ACHN (cell line): ENCODE measurements at places on chromosomes 13 and 19.
A peak's percentile ranks its signal among the peaks of the same experiment; 100 is the strongest.

DNA sequence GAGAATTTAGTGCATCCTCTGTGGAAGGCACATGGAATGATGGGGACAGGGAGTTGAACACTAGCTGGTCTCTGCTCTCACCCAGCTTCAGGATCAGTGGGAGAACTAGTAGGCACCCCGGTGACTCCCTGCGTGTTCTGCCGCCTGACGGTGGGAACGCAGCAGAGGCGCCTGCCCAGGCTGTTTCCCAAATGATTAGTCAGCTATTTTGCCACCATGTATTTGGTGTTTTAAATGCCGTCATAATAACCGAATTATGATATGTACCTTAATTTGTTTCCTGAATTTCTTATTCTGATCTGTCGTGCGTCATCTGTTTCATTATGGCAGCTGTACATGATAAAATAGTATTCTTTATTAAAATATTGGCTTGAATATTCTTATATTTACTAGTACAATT is 115.9 kb upstream of the GJB6 start:
- DNase-seq: no peak

DNA sequence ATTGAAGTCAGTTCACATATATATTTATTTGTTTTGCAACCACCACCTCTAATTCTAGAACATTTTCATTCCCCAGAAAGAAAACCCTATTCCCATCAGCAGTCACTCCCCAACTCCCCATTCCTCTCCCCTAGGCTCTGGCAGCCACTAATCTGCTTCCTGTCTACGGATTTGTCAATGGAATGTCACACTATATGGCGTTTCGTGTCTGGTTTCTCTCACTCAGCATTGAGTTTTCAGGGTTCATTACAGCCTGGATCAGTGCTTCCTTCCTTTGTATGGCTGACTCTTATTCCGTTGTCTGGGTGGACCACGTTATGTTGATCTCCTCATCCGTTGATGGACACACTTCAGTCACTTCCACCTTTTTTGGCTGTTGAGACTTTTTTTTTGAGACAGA is 9.3 kb downstream of the COLGALT1 start:
- DNase-seq: no peak

DNA sequence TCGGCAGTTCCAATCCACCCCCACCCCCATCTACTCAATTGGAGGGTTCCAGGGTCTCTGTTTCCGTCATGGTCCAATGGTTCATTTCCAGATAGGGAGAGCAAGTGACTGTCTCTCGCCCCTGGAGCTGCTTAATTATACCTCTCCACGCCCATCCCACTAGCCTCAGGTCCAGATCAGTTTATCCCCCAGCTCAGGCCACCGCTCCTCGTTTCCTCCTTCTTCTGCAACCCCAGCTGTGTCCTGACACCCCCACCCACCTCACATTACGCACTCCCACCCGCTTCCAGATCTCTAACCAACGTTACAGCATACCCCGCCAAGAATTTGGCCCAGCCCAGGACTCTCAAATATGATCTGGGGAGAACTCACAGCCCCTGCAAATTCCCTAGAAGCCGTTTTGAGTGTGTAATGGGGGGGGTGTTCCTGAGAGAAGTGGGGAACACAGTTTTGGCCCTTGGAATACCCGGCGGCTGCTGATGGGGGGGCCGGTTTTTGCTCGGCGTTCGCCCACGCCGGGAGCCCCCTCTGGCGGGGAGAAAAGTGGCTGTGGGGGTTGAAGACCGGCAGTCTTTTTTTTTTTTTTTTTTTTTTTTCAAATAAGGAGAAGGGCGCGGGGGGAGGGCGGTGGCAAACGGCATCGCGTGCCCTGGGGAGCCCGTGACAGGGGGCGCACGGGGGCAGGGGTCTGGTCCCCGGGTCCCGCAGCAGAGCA is 1.7 kb upstream of the PDE4A start:
- DNase-seq: no peak

- DNase-seq: no peak
Observed at GRCh38 chr13:42040730-42041010, 7.8 kb upstream of the DGKH start.

- DNase-seq: no peak
Observed at GRCh38 chr13:61918841-61919240, 503.2 kb upstream of the PCDH20 start.

DNA sequence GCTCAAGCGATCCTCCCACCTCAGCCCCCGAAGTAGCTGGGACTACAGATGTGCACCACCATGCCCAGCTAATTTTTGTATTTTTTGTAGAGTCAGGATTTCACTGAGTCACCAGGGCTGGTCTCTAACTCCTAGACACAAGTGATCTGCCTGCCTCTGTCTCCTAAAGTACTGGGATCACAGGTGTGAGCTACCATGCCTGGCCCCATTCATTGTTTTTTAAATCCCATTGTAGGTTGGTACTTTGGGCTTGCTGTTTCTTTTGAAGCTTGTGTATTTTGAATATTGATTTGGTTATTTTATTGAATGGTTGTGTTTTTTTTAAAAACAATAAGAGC is 26.7 kb downstream of the ZMYM2 start:
- no peak for DNase-seq

- no peak for DNase-seq
Observed at GRCh38 chr19:48633148-48634035, 3.8 kb downstream of the DBP start.

GRCh38 chr13:107738004-107738403 is 477.3 kb downstream of the LIG4 start:
- DNase-seq: no peak

- no peak for DNase-seq
Observed at GRCh38 chr19:45881909-45882528, 3.9 kb downstream of the IRF2BP1 start.

- DNase-seq: peak; percentile 23
Observed at GRCh38 chr19:4639531-4640246, 373 bp downstream of the TNFAIP8L1 start.

GRCh38 chr13:71867131-71867814 is at the start of gene DACH1:
TSS of gene DACH1 (minus strand) at chr13:71867204.
- DNase-seq: peak; percentile 33

DNA sequence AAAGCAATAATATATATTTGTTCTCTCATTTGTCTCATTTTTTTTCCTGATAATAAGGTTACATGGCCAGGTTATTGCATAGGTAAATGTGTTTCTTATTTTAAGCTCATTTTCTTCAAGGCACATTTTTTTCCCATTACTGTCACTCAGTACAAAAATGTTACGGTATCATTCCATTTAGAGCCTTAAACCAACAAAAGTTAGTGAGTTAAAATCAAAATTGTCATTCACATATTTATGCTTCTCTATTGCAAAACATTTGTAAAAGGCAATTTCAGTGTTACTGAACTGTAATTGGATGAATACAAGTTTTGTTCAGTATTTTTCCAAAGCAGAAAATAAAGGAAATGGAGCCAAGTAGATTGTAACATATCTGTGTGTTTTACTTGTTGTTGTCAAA is 117.6 kb upstream of the MAB21L1 start:
- DNase-seq: no peak

DNA sequence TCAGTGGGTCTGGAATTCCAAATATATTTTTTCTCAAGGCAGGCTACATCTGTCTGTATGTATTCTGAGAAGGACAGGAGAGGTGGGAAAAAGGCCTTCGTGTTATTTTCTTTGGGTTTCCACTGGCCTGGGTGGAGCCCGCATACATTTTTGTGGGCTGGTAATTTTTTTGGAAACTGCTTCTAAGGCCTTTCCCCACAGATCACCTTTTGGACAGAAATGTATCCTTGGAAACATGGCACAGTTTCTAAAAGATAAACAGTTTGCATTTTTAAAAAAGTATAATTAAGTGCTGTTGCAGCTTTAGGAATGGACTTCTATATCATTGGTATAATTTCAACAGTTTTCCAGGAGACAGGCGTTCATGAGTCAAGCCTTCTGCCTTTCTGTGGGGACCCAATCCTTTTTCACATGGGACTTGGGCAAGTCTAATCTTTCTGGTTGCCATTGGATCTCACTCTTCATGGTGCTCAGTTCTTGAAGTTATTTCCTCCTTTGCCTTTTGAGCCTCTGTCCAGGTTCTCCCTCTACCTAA is 8.9 kb downstream of the RFX2 start:
- no peak for DNase-seq

- no peak for DNase-seq
Observed at GRCh38 chr19:2308114-2308556, at the start of gene LINGO3. TSS of gene LINGO3 (minus strand) at chr19:2308154. CDS start at chr19:2291776, 16,378 bp downstream.

DNA sequence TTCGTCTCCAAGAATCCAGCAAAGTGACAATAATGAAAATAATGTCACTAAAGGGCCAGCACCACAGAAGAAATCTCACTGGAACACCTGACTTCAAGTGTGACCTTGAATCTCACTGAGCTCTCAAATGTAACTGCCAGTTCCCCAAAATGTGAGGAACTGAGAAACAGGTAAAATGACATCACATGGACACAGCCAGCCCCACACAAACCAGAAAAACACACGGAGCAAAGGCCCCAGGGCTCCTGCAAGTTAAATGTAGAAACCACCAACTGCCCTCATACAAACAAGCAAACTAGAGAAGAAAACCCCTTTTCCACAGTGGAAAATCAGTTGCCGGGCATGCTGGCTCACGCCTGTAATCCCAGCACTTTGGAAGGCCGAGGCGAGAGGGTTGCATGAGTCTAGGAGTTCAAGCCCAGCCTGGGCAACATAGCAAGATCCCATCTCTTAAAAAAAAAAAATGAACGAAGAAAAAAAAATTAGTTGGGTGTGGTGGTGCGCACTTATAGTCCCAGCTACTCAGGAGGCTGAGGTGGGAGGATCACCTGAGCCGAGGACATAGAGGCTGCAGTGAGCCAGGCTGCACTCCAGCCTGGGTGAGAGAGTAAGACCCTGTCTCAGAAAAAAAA is 8.7 kb upstream of the KANK2 start:
- DNase-seq: no peak

DNA sequence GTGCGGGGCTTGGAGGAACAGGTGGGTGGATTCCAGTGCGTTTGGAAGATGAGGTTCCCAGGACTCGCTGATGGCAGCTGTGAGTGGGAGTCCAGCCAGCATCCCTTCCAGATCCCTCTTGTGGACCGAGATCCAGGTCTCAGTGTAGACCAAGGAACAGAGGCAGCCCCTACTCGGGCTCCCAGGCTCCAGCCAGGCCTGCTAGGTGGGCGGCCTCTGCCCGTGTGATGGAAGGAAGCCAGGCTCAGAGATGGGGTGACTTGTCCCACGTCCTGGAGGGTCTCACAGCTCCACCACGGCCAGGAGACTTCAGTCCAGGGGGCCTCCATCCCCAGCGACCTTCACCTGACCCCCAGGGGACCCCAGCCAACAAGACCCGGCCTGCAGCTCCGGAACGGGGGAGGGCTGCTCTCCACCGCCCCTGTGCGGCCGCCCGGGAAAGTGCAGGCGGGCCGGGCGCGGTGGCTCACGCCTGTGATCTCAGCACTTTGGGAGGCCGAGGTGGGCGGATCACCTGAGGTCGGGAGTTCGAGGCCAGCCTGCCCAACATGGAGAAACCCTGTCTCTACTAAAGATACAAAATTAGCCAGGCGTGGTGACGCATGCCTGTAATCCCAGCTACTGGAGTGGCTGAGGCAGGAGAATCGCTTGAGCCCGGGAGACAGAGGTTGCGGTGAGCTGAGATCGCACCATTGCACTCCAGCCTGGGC is 729 bp upstream of the MADCAM1 start:
- DNase-seq: peak; percentile 18

- DNase-seq: peak; percentile 43
Observed at GRCh38 chr19:584240-585001, 5.3 kb upstream of the HCN2 start.

DNA sequence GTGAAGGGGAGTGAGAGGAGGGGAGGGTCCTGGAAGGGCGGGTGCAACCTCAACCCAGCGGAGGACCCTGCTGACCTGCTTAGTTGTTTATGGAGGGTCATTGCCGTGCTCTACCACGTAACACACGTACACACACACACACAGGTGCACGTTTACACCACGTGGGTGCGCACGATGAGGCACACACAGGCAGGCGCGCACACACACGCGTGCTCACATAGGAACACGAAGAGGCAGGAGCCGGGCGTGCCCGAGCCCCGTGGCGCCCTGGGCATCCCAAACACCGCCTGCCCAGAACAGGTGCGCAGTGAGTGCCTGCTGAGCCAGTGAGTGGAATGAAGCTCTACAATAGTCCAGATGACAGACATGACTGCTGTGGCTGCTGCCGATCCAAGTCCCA is 11.2 kb upstream of the MADCAM1 start:
- DNase-seq: no peak

GRCh38 chr19:9323557-9323918 is 441 bp upstream of the ZNF559 start:
- peak; percentile 83 for DNase-seq

- no peak for DNase-seq
Observed at GRCh38 chr13:73661687-73662425, 472.3 kb downstream of the KLF12 start.

GRCh38 chr19:36460046-36460445 is 29.3 kb downstream of the ZNF566 start:
- DNase-seq: no peak

DNA sequence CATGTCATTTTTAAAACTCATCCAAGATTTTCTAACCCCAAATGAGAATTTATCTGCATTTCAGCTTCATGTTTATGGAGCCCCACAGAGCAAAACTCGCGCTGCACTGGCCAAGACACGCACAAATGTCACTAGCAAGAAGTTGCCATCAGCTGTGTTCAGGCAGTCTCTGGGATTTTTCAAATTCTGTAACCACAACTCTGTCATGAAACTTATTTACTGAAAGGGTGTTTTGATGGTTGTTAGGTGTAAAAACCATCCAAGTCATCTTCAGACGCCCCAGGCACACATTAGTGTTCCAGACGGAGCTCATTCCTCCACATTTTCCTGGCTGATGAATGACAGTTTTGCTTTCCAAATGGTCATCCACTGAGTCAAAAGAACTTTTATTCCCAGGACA is 63.4 kb downstream of the SLC7A1 start:
- no peak for DNase-seq

GRCh38 chr19:57682226-57682766 is 519 bp downstream of the ZNF551 start:
- DNase-seq: peak; percentile 6

GRCh38 chr13:31204592-31204991 is 4.8 kb downstream of the B3GLCT start:
- peak; percentile 32 for DNase-seq

GRCh38 chr19:54473071-54473891 is at the start of gene CDC42EP5:
TSS of gene CDC42EP5 (minus strand) at chr19:54473296. CDS start at chr19:54465547, 7,749 bp downstream.
- DNase-seq: peak; percentile 5

DNA sequence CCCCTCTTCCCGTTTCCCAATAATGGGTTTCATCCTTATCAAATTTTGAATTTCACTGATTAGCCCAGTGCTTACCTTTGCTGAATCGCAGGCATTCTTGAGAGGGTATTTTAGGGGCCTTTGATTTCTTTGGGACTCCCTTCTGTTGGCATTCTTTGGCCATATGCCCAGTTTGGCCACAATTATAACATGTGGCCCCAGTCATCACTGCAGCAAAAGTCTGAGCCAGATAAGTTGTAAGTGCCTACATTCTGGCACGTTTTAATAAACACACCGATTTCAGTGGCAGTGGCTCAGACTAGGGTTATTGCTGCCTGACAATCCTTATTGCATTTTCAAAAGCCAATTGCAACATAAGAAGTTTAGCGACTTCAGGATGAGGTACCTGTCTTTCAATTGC is 41.4 kb downstream of the ZNF726 start:
- no peak for DNase-seq

- no peak for DNase-seq
Observed at GRCh38 chr13:36310417-36311108, 12.9 kb upstream of the CCDC169 start.

- DNase-seq: no peak
Observed at GRCh38 chr13:101919541-101920181, 467.2 kb downstream of the ITGBL1 start.

- no peak for DNase-seq
Observed at GRCh38 chr19:42201489-42202289, 15.8 kb downstream of the DEDD2 start.
